Cardiac ventricle fibroblast (primary cell): ENCODE measurements at places on chromosomes 5 and 9. TPM values are rescaled to one million over a fixed set of nuclear protein-coding genes. Genes with fewer than 3 reads are reported as not detected.

PIP5KL1 gene
- total RNA-seq: 0.44 and 4.5 TPM in 2 replicates

RMI1 gene
- total RNA-seq: 3.4 and 4.7 TPM in 2 replicates

TPRN gene
- total RNA-seq: 9.4 and 14.9 TPM in 2 replicates

AQP3 gene
- total RNA-seq: 8.5 and 11.2 TPM in 2 replicates

CATSPER3 gene
- total RNA-seq: not detected in 2 replicates

PCDHGA6 gene
- total RNA-seq: 6.9 and 10.2 TPM in 2 replicates

LRRC19 gene
- total RNA-seq: not detected in 2 replicates

PRSS3 gene
- total RNA-seq: 2.7 and 3.3 TPM in 2 replicates

OTULINL gene
- 0.06 TPM in 1 of 2 replicates, not detected in the other for total RNA-seq

RFESD gene
- total RNA-seq: 0.78 and 0.81 TPM in 2 replicates

ADAMTS6 gene
- total RNA-seq: 1.7 and 2.9 TPM in 2 replicates

SLC25A2 gene
- total RNA-seq: 0.12 TPM in 1 of 2 replicates, not detected in the other

ATP10B gene
- total RNA-seq: not detected in 2 replicates

RNF44 gene
- 6.7 and 11.5 TPM in 2 replicates for total RNA-seq

NKD2 gene
- total RNA-seq: 13.9 and 20.2 TPM in 2 replicates

IL5 gene
- total RNA-seq: not detected in 2 replicates

F2R gene
- 121 and 122 TPM in 2 replicates for total RNA-seq

KIAA1191 gene
- total RNA-seq: 44.6 and 52.2 TPM in 2 replicates

NUTM2F gene
- total RNA-seq: not detected in 2 replicates

EIF4E1B gene
- not detected in 2 replicates for total RNA-seq

PCDHGA5 gene
- total RNA-seq: 3.0 and 3.1 TPM in 2 replicates

RHOBTB3 gene
- 102 and 110 TPM in 2 replicates for total RNA-seq

ZNF622 gene
- 19.5 and 31.7 TPM in 2 replicates for total RNA-seq

PKD2L2 gene
- total RNA-seq: not detected in 2 replicates

FAM78A gene
- total RNA-seq: 0.98 and 1.3 TPM in 2 replicates

PLPP7 gene
- total RNA-seq: 16.5 and 22.2 TPM in 2 replicates

CCL27 gene
- not detected in 2 replicates for total RNA-seq

SGCD gene
- total RNA-seq: 3.5 and 4.8 TPM in 2 replicates

PCDHB7 gene
- 1.2 and 1.3 TPM in 2 replicates for total RNA-seq

TXNDC8 gene
- not detected in 2 replicates for total RNA-seq

IFNK gene
- not detected in 2 replicates for total RNA-seq

PCDHGA9 gene
- 5.3 and 6.2 TPM in 2 replicates for total RNA-seq

PRRX2 gene
- total RNA-seq: 6.5 and 11.9 TPM in 2 replicates

PTBP3 gene
- total RNA-seq: 18.3 and 21.5 TPM in 2 replicates

LRRC70 gene
- total RNA-seq: 0.87 and 1.5 TPM in 2 replicates

ADAMTSL1 gene
- 20.9 TPM in 2 replicates for total RNA-seq

SHC3 gene
- 4.1 and 4.5 TPM in 2 replicates for total RNA-seq

C9orf50 gene
- 0.12 TPM in 1 of 2 replicates, not detected in the other for total RNA-seq

CNTNAP3 gene
- 0.05 and 0.19 TPM in 2 replicates for total RNA-seq

QRFP gene
- total RNA-seq: not detected in 2 replicates
